ENCODE measurements at places on chromosomes 5 and 9.

- no peaks in the 10 kb centered on the region for H3K4me1 ChIP-seq
- H3K27me3 ChIP-seq = no peaks in the 10 kb centered on the region
- no peak for DNase-seq
- H3K36me3 ChIP-seq = no peaks in the 10 kb centered on the region
- H3K27ac ChIP-seq = no peak overlapping the region
- H3K4me3 ChIP-seq = no peak overlapping the region
These were observed 21.0 kb downstream of the GNE start for GRCh38 chr9:36237230-36237629.

DNA sequence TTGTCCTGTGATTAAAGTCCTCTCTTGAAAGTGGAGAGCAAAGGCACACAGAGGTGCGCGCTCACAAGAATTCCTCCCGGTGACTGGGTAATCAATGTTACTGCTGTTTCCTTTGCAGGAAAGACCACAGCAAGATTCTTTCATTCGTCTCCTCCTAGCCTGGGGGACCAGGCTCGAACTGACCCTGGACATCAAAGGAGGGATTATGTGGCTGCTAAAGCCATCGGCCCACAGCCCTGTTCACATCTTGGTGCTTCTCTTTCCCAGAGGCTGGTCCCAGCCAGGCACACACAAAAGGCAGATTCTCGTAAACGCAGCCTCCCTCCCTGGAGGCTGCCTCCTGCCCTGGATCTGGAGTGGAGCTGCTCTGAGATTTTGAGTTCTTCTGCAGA, 230.9 kb downstream of the FANCC start:
- no peaks in the 10 kb centered on the region for H3K27me3 ChIP-seq
- peaks cover 16% of the 10 kb centered on the region for H3K4me1 ChIP-seq
- peaks cover 10% of the 10 kb centered on the region for H3K36me3 ChIP-seq
- H3K4me3 ChIP-seq = no peak overlapping the region
- DNase-seq = no peak
- H3K27ac ChIP-seq = no peak overlapping the region

DNA sequence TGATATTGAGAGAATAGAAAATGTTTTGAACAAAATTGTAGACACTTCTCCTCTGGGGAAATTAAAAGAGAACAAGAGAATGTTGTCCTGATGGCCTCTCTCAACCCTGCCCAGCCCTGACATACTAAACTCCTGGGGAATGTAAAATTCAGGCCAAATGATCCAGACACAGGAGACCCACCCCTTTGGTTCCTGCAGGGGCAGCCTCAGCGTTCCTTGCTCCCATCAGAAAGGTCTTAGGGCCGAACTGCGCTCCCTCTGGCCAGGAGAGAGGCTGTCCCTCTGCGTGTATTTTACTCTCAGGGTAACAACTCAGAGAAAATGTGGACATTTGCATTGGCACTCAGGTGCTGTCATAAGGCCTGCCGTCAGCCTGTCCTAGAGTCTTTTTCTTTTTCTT, 616.3 kb upstream of the KLF4 start:
- H3K27me3 ChIP-seq = no peaks in the 10 kb centered on the region
- H3K4me3 ChIP-seq = no peak overlapping the region
- H3K4me1 ChIP-seq = peaks cover 20% of the 10 kb centered on the region
- H3K27ac ChIP-seq = no peak overlapping the region
- no peak for DNase-seq

DNA sequence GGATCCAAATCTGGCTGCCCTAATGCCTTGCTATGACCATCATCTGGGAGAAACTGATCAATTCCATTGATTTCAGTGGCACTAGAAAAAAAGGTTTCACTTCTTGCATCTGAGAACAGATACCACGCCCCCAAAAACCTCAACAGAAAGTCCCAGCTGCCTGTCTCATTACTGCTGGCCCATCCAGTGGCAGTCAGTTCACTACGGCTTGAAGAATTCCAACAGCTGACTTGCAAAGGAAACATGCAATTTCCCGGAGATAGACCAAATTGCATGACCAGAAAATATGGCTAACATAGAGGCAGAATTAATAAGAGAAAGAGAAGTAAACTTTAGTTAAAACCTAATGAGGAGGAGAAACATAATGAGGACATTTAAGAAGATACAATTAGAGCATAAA, 48.6 kb downstream of the UGCG start:
- no peaks in the 10 kb centered on the region for H3K36me3 ChIP-seq
- 0 out of 2 replicates have a peak, but pooled peaks cover 3% of the 10 kb centered on the region for H3K4me1 ChIP-seq
- no peaks in the 10 kb centered on the region for H3K27me3 ChIP-seq
- no peak for DNase-seq
- H3K4me3 ChIP-seq = no peak overlapping the region

- peaks cover 35% of the 10 kb centered on the region for H3K4me1 ChIP-seq
- H3K27ac ChIP-seq = peak overlapping the region; percentile 34
- H3K4me3 ChIP-seq = peak overlapping the region; percentile 43
- no peak for DNase-seq
- H3K27me3 ChIP-seq = no peaks in the 10 kb centered on the region
These were observed 30.0 kb downstream of the KDM4C start for GRCh38 chr9:6787793-6788161.

- no peaks in the 10 kb centered on the region for H3K27me3 ChIP-seq
- DNase-seq = no peak
- H3K36me3 ChIP-seq = no peaks in the 10 kb centered on the region
- H3K4me1 ChIP-seq = peaks cover 33% of the 10 kb centered on the region
- H3K4me3 ChIP-seq = no peak overlapping the region
- H3K27ac ChIP-seq = no peak overlapping the region
These were observed 35.4 kb downstream of the CXXC5 start for GRCh38 chr5:139683295-139684271.

- no peak overlapping the region for H3K4me3 ChIP-seq
- no peaks in the 10 kb centered on the region for H3K4me1 ChIP-seq
- no peaks in the 10 kb centered on the region for H3K36me3 ChIP-seq
- DNase-seq = no peak
- H3K27me3 ChIP-seq = no peaks in the 10 kb centered on the region
These were observed 119.6 kb upstream of the PITX1 start for GRCh38 chr5:135153661-135154060.

GRCh38 chr5:15539951-15540350, 40.0 kb downstream of the FBXL7 start:
- no peaks in the 10 kb centered on the region for H3K36me3 ChIP-seq
- no peaks in the 10 kb centered on the region for H3K27me3 ChIP-seq
- no peak overlapping the region for H3K4me3 ChIP-seq

DNA sequence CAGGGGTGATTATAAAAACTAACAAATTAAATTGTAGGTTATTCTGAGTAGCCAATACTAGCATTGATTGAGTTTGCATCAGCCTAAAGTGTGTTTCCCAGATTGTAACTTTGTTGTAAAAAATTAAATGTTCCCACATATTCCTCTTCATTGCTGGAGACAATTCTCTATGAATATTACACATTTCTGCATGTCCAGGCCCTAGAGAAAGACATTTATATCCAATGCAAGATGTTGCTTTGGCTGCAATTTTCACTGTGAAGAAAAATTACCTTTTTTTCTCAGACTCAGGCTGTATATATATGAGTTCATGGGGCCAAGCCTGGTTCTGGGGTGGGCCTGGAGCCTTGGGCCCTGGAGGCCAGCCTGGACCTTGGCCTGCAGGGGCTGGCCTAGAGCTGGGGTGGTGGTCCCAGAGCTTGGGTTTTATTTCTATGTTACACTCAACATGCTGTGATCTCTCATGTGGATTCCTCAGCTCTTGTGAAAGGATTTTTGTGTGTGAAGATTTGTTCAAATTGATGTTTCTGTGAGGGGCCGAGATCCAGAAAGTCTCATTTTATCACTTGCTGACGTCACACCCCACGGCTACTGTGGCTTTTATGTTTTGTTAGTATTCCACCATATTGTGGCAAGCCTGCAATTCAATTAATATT, 232.5 kb downstream of the SPATA31A1 start:
- no peaks in the 10 kb centered on the region for H3K27me3 ChIP-seq
- H3K4me3 ChIP-seq = no peak overlapping the region
- no peaks in the 10 kb centered on the region for H3K36me3 ChIP-seq
- no peak for DNase-seq
- peaks cover 3% of the 10 kb centered on the region for H3K4me1 ChIP-seq
- no peak overlapping the region for H3K27ac ChIP-seq

DNA sequence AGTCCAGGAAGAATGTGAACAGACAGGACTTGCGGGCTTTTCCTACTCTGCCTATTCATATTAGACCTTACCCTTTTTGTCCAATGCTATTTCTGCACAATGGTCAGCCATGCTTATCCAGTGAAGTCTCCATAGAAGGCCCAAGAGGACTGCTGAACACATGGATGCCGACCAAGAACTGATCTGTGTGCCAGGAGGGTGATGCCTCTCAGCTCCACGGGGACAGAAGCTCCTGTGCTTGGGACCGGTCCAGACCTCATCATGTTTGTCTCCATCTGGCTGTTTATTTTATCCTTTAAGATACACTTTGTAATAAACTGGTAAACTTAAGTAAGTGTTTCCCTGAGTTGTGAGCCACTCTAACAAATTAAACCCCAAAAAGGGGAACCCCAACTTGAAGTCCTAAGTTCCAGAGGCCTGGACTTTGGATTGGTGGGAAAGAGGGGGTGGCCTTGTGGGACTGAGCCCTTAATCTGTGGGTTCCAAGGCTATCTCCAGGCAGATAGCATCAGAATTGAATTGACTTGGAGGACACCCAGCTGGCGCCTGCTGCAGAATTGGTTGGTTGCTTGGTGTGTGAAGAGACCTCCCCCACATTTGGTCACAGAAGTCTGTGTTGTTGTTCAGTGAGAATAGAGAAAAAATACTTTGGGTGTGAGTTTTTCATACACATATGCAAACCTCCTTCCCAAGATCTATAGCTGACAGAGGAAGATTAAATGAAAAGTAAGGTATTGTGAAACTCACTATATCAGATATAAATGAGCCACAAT, 57.9 kb upstream of the ANKH start:
- no peaks in the 10 kb centered on the region for H3K27me3 ChIP-seq
- no peaks in the 10 kb centered on the region for H3K4me1 ChIP-seq
- no peak overlapping the region for H3K27ac ChIP-seq

DNA sequence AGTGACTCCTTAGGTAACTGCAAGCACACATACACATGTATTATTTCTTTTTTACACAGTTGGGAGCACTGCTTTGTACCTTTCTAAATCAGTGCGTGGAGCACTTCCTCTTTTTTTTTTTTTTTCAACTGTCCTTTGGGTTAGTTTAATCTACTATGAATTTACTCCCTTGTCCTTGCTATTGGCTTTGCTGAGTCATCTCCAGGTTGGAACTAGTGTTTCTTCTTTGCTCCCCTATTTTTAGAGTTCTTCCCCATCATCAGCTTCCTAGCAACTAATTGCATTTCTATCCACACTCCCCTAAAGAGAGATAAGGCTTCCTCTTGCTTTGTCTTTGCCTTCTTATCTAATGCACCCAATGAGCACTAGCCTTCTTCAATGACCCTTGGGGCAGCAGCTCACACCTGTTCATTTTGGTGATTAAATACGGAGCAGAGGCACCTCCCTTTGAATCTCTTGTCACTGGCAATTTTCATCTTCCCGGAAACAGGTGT, 24.3 kb downstream of the S100Z start:
- H3K36me3 ChIP-seq = no peaks in the 10 kb centered on the region
- DNase-seq = no peak
- H3K4me3 ChIP-seq = no peak overlapping the region
- no peaks in the 10 kb centered on the region for H3K4me1 ChIP-seq

- no peak overlapping the region for H3K4me3 ChIP-seq
- DNase-seq = no peak
- no peak overlapping the region for H3K27ac ChIP-seq
- no peaks in the 10 kb centered on the region for H3K36me3 ChIP-seq
- H3K27me3 ChIP-seq = no peaks in the 10 kb centered on the region
- no peaks in the 10 kb centered on the region for H3K4me1 ChIP-seq
These were observed 42.1 kb upstream of the ELOVL7 start for GRCh38 chr5:60886158-60886557.

- no peak overlapping the region for H3K27ac ChIP-seq
- H3K4me3 ChIP-seq = no peak overlapping the region
- no peaks in the 10 kb centered on the region for H3K27me3 ChIP-seq
- H3K4me1 ChIP-seq = no peaks in the 10 kb centered on the region
These were observed 31.3 kb downstream of the NDUFA8 start for GRCh38 chr9:122128007-122128968.

GRCh38 chr9:101486693-101487442, 46.8 kb upstream of the RNF20 start:
- H3K27ac ChIP-seq = peak overlapping the region; percentile 92
- DNase-seq = peak; percentile 51
- no peaks in the 10 kb centered on the region for H3K36me3 ChIP-seq
- H3K27me3 ChIP-seq = no peaks in the 10 kb centered on the region

DNA sequence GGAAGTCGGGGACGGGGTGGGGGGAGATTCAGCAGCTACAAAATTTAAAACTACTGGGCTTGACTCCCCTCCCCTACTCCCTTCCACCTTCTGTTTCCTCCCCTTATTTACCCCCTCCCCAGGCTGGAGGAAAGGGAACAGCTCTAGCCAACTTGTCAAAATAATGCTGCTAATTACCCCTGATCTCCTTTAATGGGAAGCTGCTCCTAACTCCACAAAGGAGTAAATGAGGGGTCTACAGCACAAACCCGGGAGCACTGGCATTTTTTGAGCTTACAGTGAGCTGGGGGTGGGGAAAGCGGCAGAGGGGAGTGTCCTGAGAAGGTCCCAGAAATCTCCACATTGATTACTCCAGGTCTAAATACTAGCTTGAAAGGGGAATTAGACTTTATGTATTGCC, 3.1 kb downstream of the PTCH1 start:
- H3K36me3 ChIP-seq = no peaks in the 10 kb centered on the region
- H3K27me3 ChIP-seq = no peaks in the 10 kb centered on the region
- no peak overlapping the region for H3K4me3 ChIP-seq

- H3K27ac ChIP-seq = no peak overlapping the region
- no peaks in the 10 kb centered on the region for H3K36me3 ChIP-seq
- DNase-seq = no peak
These were observed 515.2 kb downstream of the ZNF608 start for GRCh38 chr5:124231230-124231629.

DNA sequence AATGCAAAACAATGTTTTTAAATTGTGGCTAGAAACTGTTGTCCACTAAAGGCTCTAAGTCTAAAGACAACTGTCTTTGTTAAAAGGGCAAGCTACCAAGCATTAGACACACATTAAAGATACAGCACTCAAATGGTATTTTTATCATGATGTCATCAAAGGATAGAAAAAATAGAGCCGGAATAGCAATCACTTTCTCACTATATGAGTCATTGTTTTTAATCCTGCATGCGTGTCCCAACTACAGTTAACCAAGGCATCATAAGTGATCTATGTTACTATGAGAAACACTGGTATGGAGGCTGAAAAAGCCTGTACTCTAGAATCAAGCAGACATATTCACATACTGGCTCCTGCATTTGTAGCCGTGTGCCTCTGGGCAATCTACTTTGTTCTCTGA, 1.9 kb upstream of the PJA2 start:
- no peaks in the 10 kb centered on the region for H3K36me3 ChIP-seq
- H3K27ac ChIP-seq = no peak overlapping the region
- peak; percentile 24 for DNase-seq
- H3K4me1 ChIP-seq = peaks cover 17% of the 10 kb centered on the region
- peak overlapping the region; percentile 88 for H3K4me3 ChIP-seq

DNA sequence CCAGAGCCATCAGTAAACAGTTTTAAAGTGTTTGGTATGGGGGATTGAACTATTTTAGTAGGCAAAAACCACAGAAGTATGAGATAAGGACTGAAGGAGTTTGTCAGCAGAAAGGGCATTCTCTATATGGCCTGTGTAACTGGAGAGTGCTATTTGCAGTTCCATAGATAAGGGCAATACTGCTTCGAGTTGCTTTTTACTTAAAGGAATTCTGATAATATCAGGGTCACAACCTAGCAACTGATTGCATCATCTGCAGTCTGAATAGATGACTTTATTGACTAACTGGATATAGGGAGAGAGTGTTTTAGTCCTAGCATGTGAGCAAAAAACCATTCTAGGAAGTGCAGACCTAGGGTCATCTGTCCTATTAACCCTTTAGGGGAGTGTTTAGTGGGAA, 645.2 kb upstream of the PTPRD start:
- H3K27me3 ChIP-seq = no peaks in the 10 kb centered on the region
- no peak overlapping the region for H3K4me3 ChIP-seq
- H3K4me1 ChIP-seq = no peaks in the 10 kb centered on the region
- H3K27ac ChIP-seq = no peak overlapping the region
